ENCODE measurements at places on chromosomes 16 and 17. TPM values are rescaled to one million over a fixed set of nuclear protein-coding genes. Genes with fewer than 3 reads are reported as not detected.

CLEC18A gene
- total RNA-seq = 0.58 TPM

GRCh38 chr17:40026816-40027613, 11.8 kb downstream of the CSF3 start:
- no peak for DNase-seq

GRCh38 chr16:17151335-17151734, 319.4 kb downstream of the XYLT1 start:
- DNase-seq = no peak

GRCh38 chr17:63165400-63165799, 199.4 kb downstream of the TANC2 start:
- DNase-seq = no peak

DNA sequence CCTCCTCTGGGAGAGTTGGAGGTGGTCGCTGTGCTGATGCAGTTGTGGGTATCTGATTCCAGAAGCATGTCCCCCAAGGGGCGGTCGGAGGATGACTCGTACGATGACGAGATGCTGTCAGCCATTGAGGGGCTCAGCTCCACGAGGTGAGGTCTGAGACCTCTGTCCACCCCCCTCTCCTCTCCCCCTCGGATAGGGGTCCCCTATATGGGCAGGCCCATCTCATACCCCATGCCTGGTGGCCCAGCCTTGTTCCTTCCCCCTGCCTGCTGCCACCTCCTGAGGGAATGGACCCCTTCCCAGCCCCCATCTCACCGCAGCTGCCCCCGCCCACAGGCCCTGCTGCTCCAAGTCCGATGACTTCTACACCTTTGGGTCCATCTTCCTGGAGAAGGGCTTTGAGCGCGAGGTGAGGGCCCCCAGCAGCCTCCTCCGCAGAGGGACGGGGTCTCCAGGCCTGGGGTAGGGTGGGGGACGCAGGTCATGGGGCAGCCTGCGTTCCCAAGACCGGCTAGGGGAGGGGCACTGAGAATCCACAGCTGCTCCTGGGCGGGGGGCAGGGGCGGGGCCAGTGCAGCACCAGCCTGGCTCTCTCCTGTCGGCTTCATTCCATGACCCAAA, 39.2 kb downstream of the ADCY7 start:
- DNase-seq = no peak

- DNase-seq = no peak
Observed at GRCh38 chr17:38711792-38712571, 6.9 kb downstream of the MLLT6 start.

DNA sequence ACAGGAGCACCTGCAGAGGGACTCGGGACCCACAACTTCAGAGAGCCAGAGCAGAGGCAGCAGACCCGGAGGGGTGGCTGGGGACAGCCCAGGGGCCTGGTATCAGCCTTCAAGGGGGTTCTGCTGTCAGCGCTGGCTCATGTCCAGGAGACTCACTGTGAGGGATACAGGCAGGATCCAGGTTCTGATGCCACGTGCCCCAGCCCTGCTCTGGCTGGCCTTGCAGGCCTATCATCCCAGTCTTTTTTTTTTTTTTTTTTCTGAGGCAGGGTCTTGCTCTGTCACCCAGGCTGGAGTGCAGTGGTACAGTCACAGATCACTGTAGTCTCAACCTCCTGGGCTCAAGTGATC, 9.0 kb upstream of the MTSS2 start:
- DNase-seq = no peak

POLR2A gene
- total RNA-seq = 30.5 TPM

DNA sequence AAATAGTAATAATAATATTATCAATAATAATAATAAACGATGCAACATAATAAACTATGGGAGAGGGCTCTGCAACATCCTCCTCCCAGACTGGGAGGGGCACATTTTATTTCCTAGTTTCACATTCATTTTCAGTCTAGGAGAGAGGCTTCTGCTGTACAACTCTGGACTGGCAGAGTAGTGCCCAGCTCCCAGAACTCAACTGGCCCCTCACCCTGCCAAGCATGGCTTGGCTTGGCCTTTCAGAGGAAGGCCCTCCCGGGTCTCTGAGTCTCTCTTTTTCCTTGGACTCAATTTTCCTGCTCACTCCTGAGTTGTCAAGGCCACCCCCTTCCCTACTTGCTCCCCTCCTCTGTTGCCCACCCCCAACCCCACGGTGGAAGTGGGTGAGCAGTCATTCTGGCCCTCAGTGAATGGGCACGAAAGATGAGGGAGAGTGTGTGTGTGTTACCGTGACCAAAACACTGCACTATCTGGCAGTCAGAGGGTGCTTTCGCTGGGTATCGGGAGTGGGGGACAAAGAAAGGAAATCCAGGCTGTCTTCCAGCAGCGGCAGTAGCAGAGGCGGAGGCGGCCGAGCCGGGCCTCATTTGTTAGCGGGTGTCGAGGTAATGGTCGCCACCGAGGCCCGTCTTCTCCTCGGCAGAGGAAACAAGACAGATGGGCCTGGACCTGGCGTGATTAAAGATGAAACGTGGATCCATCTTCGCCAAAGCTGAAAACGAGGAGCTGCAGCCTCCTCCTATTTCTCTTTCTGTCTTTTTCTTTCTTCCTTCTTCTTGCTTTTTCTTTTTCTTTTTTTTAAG, 2.3 kb downstream of the HOXB4 start:
- DNase-seq = no peak

SHISA9 gene
- total RNA-seq = 19.2 TPM

DNA sequence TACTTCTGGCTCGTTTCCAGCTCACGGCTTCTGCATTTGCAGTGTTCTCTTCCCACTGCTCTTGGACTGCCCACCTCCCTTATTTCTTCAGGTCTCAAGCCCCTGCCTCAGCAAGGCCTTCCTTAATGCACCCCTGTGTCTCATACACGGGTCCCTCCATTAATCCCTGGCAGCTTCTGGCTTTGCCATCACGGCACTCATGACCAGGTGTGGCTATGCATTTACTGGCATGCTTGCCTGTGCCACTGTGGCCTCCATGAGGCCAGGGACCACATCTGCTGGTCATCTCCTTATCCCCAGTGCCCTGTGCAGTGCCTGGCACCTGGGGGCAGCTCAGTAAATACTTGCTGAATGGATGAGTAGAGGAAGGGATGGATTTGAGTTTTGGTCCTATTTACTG, 114.1 kb downstream of the C16orf78 start:
- DNase-seq = no peak

DNA sequence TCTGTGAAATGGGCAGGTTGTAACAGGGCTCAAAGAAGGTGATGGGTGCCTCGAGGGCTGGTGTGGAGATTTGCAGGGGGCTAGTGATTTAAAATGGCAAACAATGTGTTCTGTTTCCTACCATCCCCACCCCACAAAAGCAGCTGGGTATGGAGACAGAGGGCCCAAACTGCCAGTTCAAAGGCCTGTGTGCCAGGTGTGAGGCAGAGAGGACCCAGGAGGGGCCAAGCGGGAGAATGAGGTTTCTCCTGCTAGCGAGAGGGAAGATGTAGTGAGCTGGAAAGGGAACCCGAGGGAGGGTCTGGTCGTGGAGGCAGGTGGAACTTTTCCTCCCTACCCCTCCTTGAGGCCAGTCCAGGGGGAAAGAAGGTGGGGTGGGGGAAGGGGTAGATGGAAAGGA, 39.4 kb downstream of the LAT start:
- no peak for DNase-seq

- no peak for DNase-seq
Observed at GRCh38 chr17:50916708-50917417, 50.7 kb upstream of the TOB1 start.

P2RX5 gene
- 4.8 TPM for total RNA-seq

GRCh38 chr17:33725675-33726271, 432.7 kb upstream of the ASIC2 start:
- no peak for DNase-seq

DNA sequence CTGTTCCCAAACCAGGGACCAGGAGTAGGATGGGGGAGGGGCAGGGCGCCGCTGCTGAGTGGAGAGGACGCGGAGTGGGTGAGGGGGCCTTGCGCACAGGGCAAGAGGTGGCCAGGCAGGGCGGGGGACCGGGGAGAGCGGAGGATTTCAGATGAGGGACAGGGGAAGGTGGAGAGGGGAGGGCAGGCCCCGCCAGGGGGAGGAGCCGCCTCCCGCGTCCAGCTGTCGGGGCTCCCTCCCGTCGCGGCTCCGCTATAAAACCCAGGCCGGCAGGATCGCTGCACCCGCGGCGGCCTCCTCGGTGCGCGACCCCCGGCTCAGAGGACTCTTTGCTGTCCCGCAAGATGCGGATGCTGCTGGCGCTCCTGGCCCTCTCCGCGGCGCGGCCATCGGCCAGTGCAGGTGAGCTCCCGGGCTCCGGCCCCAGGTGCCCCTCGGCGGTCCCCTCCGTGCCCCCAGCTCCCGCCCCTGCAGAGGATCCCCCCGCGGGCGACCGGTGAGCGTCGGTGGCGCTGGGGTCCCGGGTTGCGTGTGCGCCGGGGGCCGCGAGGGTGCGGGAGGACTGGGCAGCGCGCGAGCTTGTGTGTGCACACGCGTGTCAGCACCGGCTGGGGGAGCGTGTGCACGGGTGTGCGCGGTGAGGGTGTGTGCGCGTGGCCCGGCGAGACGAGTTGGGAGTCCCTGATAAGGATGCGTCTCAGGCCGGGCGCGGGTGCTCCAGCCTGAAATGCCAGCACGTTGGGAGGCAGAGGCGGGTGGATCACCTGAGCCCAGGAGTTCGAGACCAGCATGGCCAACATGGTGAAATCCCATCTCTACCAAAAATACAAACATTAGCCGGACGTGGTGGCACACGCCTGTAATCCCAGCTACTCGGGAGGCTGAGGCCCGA, at the start of gene CA4:
CA4 (plus strand) TSS at position 283 of the 892 bp plus-strand sequence; CDS start at position 345, 62 bp downstream.
- DNase-seq = no peak
